CD4-positive, alpha-beta T cell treated with Interleukin-12 subunit alpha and Interleukin-12 subunit beta, for 1 hour (primary cell): ENCODE measurements at places on chromosomes 2 and 18.

- peak; percentile 45 for DNase-seq
These were observed 30.4 kb upstream of the MGAT4A start for GRCh38 chr2:98761267-98761781.

DNA sequence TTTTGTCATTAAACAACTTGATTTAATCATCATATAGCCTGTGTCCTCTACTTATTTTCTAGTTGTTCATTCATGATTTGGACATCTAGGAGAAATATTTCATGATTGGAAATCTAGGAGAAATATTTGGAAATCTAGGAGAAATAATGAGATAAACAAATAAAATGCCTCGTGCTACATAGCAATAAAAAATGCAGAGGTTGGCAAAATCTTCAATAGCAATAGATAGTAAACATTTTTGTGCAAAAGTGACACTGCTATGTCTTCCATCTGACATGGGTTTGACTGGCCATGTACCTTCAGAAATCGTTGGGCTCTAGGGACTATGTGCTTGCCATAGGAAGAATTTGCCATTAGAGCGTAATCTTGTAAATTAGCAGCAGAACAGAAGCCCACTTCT lies 1304.5 kb upstream of the ZEB2 start:
- DNase-seq: no peak

DNA sequence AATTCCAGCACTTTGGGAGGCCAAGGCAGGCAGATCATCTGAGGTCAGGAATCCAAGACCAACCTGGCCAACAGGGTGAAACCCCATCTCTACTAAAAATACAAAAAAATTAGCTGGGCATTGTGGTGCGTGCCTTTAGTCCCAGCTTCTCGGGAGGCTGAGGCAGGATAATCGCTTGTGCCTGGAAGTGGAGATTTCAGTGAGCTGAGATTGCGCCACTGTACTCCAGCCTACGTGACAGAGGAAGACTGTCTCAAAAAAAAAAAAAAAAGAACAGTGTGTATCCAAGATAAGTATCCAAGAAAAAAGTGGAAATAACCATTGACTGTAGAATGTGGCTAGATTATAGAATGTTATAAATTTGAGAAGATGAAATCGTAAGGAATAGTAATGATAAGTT lies 142.1 kb downstream of the FAM124B start:
- DNase-seq: no peak

GRCh38 chr2:207813942-207814341 lies 44.2 kb upstream of the FZD5 start:
- DNase-seq: no peak

GRCh38 chr2:165793779-165794535 lies at the start of gene GALNT3:
GALNT3 (minus strand) TSS chr2:165794247; CDS start chr2:165770700, 23,547 bp downstream.
- DNase-seq: peak; percentile 49

- no peak for DNase-seq
These were observed 7.4 kb downstream of the TUBB6 start for GRCh38 chr18:12315490-12315889.

GRCh38 chr18:57771193-57771592 lies 31.9 kb downstream of the ATP8B1 start:
- DNase-seq: no peak

GRCh38 chr2:38619458-38620164 lies 16.9 kb upstream of the HNRNPLL start:
- DNase-seq: no peak

- no peak for DNase-seq
These were observed 48.4 kb upstream of the TMEM17 start for GRCh38 chr2:62554440-62554839.

- DNase-seq: no peak
These were observed 1144.7 kb downstream of the CNTNAP5 start for GRCh38 chr2:125169764-125170146.
